CD4-positive, alpha-beta T cell treated with Interleukin-1 beta for 1 hour (primary cell): ENCODE measurements at places on chromosomes 7 and 10.

- no peak for DNase-seq
These were observed 1193.0 kb upstream of the CELF2 start for GRCh38 chr10:9824631-9825071.

GRCh38 chr7:158275711-158276413, 311.8 kb downstream of the PTPRN2 start:
- DNase-seq = no peak

DNA sequence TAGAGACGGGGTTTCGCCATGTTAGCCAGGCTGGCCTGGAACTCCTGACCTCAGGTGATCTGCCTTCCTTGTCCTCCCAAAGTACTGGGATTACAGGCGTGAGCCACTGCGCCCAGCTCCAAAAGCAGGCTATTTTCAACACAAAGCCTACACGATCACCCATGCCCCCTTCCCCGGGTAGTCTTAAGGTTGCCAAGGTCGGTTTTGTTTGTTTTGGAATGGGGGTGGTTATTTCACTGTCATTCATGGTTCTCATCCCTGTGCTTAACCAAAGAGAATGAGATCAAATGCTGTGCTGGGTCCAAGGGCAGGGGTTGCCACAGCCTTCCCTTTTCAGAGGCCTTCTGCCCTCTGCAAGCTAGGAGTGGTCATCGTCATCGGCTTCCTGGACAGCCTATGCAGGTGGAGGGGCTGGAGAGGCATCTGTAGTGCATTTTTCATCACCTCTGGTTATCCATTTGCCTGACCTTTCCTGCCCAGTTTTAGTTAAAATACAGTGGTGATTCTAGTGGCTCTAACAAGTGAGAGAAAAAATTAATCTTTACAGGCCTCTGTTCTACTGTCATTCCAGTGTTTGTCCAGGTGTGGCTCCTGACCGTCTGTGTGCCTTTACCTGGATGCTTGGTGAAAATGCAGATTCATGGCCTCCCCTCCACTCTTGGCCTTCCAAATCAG, 11.4 kb downstream of the BLVRA start:
- DNase-seq = no peak

DNA sequence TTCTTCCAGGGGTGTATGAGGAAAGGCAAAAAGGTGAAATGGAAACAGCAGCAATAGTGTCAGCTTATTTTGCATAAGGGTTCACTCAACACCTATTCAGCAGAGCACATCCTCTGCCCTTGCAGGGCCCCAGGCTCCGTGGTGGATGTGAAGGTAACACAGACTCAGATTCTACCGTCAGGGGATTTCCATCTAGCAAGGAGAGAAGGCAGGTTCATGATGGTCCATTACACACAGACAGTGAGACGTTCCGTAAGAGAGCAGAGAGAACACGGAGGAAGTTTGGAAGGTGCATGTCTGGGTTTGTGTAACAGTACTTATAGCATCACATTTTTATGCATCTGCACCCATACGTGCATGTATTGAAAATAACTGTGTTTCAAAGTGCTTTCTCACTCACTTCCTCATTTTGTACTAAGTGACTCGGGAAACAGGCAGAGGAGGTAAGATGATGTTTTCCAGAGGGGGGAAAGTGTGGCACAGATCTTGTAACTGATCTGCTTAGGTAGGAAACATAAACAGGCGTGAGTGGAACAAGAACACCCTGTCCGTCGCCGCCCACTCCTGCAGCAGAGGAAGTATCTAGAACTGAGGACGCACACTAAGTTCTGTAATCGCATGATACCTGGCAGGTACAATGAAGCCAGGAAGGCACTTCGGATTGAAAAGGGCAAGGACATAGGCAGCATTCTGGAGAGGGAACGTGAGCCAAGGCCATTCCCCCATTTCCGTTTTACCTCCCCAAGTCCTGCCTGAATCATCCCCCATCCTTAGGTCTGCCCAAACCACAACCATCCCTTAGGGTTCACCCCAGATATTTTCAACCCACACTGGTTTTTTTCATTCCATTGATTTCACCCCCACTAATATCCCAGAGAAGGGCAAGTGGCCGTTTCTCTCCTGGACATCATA, 1.0 kb upstream of the ENO4 start:
- peak; percentile 25 for DNase-seq

GRCh38 chr10:47326927-47327330, 4.7 kb downstream of the GDF2 start:
- DNase-seq = no peak

GRCh38 chr7:56026538-56026937, 24.7 kb downstream of the PSPH start:
- DNase-seq = no peak

GRCh38 chr10:19825700-19826099, 9.5 kb downstream of the PLXDC2 start:
- no peak for DNase-seq

DNA sequence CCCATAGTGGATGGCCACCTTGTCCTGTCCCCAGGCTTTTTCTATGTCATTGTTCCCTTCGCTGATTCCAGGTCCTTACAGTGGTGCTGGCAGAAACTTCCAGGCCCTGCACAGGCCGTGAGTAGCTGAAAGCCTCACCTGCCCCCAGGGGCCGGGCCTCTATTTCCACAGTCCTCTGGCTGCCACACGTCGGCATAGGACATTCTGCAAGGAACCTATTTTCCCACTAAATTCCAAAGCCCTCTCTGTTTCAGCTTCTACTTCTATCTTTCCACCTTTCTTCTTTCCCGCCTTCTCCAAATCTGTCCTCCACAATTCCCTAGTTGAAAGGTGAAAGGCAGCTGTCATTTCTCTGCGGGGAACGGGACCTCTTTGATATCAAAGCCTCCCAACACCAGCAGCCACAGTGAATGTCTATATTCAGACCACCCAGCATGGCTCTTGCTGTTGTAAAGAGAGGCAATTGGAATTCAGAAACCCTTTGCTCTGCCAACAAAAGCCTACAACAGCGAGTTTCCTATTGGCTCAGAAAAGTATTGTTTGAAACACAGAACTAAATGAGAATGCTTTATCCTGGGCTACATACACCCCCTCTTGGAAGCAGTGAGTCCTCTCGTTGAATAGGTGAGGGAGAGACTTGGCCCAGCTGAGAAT, 607.7 kb downstream of the GALNT17 start:
- no peak for DNase-seq

- DNase-seq = no peak
These were observed 35.8 kb downstream of the IQUB start for GRCh38 chr7:123498601-123499000.

- DNase-seq = no peak
These were observed 75.3 kb downstream of the CALN1 start for GRCh38 chr7:72336632-72337389.

GRCh38 chr10:50929670-50930069, 44.2 kb upstream of the A1CF start:
- no peak for DNase-seq

- DNase-seq = no peak
These were observed 10.2 kb downstream of the IGFBP3 start for GRCh38 chr7:45910855-45911254.

DNA sequence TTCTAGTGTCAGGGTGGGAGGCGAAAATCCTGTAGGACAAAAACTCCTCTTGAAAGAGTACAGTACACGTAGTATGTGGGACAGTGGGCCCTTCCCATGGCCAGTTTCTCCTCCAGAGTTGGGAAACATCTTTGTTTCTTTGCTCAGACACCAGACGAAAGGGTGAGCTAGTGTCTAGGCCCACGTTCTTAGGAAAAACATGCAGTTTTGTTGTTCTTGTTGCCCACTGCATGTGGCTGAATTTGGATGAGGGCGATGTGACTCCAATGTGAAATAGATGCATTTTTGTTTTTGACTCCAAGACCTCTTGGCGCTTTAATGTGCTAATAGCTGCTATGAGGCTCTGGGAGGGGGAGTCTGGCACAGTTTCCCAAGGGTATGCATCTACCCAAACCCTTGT, 100.8 kb downstream of the ATXN7L1 start:
- DNase-seq = no peak

DNA sequence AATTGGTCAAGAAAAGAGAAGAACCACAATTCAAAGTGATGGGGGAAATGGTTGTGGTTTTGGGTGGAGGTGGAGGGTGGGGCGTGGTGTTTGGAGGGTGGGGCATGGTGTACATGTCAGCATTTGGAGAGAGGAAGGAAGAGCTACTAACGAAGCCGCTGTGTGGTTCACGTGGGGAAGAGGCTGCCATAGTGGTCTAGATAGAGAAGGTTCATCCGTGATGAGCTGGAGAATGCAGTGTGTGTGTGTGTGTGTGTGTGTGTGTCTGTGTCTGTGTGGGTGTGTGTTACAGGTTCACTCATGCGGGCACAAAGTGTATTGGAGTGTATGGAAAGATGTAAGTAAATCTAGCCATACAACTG, 6.1 kb upstream of the VCL start:
- peak; percentile 86 for DNase-seq

- no peak for DNase-seq
These were observed 10.1 kb downstream of the CHN2 start for GRCh38 chr7:29204491-29205272.

- DNase-seq = no peak
These were observed 489.2 kb upstream of the KCND2 start for GRCh38 chr7:119783799-119784198.

- no peak for DNase-seq
These were observed 33.8 kb downstream of the MAP3K8 start for GRCh38 chr10:30467651-30468338.

DNA sequence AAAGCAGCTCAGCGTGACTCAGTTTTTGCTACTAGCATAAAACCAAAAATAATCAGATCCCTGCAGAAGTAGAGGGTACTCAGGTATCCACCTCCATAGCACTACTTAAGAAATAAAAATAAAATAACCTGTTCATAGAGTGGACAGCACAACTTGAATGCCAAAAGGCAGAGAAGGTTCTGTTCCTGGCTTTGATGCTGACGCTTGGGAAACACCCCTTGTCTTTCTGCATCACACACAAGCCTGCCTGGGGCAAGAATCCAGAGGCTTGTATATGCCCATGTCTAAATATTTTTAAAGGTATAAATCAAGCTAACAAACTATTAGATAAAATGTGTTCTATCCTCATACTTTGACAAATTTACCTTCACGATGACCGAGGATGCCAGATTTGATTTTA, 207.3 kb downstream of the KIAA1217 start:
- no peak for DNase-seq

DNA sequence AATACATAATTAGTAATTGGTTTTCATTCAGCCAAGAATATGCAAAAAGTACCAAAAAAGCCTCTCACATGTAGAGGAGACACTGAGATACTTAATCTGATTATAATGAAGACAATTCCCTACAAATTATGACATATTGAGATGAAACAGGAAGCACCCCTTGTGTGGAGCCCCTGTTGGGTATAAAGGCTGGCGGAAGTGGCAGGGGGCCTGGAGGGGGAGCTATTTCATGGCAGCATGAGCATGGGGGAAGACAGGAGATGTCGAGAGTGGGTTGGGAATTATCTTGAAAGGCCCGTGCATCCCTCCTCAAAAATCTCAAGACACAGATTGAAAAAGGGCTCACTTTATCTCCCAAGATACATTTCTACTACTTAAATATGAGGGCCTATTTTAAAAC, 96.9 kb downstream of the PIP4K2A start:
- DNase-seq = no peak

DNA sequence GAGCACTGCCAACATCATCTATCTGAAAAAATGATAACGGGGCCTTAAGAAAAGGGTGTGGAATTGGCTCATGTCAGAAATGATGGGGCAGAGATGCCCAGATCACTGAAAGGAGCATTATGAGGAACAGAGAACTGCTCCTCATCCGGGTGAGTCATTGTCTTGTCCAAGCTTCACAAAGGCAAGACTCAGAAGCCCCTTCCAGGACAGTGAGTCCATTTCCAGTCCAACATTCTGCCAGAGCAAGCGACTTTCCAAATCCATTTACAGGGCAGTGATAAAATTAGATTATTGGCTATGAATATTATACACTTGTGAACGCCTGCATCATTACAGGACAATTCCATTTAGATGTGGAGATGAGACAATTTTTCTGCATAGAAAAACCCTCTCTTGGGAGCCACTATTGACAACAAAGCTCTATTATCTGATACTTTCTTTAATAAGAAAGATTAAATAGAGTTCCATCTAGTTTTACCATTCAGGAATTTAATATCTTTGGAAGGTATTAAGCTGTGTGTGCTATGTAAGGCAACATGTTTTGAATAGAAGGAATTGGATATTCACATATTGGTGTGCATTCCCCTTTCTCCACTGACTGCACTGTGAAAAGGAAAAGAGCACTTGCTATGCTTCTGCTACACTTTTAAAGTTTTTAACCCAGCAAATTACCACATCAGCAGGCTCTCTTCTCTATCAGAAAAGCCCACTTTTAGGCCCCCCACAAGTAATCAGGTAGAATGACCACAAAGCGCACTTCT, 159.6 kb downstream of the NRP1 start:
- no peak for DNase-seq

- no peak for DNase-seq
These were observed 2.5 kb upstream of the MEST start for GRCh38 chr7:130489140-130489983.

DNA sequence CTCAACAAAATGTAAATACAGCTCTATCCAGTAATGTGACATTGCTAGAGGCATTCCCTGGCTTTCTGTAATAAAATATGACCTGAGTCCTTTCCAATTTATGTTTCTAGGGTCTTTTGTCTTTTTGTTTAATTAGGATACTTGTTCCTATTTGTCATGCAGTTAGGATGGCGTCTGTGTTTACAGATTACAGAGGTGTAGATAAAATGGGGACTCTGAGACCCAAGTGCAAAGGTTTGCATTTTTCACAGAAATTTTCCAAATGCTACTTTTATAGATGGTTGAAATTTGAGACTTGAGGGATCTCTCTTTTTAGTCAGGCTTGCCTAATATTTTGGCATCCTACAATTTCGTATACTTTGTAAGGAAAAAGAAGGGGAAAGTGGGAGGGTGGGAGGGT, 332.4 kb downstream of the PTEN start:
- no peak for DNase-seq

GRCh38 chr7:82472966-82473365, 29.4 kb upstream of the CACNA2D1 start:
- DNase-seq = no peak

GRCh38 chr10:119313644-119314043, 106.3 kb downstream of the GRK5 start:
- DNase-seq = peak; percentile 69

- DNase-seq = no peak
These were observed 220.0 kb upstream of the SEMA3C start for GRCh38 chr7:81138870-81139269.
